ENCODE measurements at places on chromosomes 5 and 9.

DNA sequence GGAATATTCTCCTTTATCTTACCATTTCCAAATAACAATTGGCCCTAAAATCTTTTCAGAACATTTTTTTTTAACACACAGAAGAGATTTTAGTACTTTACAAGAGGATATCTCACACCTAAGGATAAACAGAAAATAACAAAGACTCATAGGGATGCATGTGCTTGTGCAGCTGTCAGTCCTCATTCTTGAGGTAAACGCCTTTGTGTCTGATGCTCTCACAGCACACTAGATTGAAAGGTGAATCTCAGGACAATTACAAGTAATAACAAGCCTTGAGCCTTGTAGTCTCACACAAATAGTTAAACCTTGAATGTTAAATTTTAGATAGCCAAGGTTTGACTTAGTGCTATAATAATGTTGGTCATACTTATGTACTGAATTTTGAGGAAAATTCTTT, 439.2 kb downstream of the PTPRD start:
- DNase-seq: no peak

DNA sequence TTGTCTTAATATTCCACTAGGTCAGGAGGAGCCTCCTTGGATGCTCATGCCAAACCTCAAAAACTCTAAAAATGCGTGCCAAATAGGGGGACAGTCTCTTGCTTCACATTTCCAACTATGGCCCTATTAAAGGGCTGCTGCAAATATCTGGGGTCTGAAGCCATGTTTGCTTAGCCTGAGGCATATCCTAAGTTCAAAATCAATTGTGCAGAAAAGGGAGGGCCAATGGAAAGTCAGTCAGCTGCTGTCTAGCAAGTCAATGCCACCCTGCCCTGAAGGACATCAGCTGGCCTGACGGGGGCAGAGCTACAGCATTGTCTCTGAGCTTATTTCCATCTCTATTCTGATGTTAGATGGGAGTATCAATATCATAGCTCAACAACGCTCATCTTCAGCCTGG, 93.6 kb downstream of the SH3TC2 start:
- DNase-seq: no peak

DNA sequence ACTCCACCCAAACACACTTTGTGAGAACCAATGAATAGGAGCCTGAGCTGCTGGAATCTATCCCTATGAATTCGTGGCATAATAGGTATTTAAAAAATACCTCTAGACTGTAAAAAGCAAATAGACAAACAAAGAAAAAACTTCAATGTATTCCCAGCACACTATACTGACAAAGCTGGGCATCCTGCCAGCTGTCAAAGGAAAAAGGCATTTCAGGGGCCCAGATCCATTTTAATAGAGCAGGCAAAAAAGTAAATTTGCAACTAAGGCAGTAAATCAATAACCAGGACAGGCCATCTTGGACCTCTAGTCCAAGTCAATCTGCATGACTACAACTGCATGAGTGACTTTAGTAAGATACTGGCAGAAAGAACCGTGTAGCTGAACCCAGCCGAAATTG, 25.6 kb upstream of the LARP1 start:
- no peak for DNase-seq

DNA sequence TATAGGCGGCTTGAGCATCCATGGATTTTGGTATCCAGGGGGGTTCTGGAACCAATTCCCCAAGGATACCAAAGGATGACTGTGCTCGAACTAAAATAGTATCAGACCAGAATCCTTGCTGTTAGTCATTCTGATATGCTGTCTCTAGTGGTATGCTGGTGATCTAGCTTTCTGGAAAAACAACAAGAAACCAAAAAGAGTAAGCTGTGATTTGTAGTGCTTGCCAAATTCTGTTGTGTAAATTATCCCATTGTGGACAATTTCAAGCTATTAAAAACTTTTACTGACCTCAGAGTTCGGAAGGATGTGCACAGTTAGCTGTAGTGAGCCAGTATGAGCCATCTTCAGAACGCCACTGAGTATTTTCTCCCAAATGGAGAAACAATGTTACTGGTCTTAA, 99.0 kb upstream of the FBN2 start:
- peak; percentile 88 for DNase-seq

DNA sequence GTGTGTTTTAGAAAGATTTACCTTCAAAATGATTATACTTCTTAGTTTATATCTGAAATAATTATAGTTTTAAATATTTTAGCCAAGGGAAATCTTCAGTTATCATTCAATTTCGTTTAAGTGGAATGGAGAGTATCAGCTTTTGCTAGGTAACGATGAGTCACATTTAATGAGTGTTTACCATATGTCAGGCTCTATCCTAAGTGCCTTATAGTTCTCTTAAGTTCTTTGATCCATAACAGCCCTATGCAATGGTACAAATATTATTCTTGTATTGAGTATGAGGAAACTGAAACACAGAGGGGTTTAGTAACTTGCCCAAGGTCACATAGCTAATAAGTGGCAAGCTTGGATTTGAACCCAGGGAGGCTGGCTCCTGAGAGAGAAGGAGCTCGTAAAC, 37.5 kb upstream of the SHB start:
- no peak for DNase-seq

- no peak for DNase-seq
Observed at GRCh38 chr9:90034071-90034470, 429.3 kb downstream of the GADD45G start.

DNA sequence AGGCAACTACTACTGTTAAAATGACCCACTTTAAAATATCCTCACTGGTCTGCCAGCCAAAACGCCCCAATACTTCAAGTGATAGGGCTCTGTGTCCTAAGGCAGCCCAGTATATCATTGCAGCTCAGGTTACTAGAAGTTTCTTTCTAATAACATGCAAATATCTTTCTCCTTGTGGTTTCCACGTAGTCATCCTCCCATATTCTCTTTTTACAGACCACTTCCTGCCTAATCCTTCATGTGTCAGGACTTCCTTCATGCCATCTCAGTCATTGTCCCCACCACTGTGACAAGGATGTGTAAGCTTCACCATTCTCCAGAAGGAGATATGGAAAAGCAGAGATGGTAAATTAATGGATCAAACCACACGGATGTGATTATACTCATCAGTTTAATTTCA, 813.7 kb downstream of the MAT2B start:
- no peak for DNase-seq

All from iris pigment epithelial cell (primary cell).